ENCODE measurements at places on chromosomes 7 and 10. TPM values are rescaled to one million over a fixed set of nuclear protein-coding genes. Genes with fewer than 3 reads are reported as not detected.

- no peak overlapping the region for H3K27ac ChIP-seq
- no peaks in the 10 kb centered on the region for H3K36me3 ChIP-seq
- H3K27me3 ChIP-seq = peaks cover 32% of the 10 kb centered on the region
- peaks cover 5% of the 10 kb centered on the region for H3K4me1 ChIP-seq
- no peak overlapping the region for H3K4me3 ChIP-seq
- DNase-seq = no peak
Observed at GRCh38 chr10:87671139-87671815, 11.6 kb downstream of the PAPSS2 start.

DNA sequence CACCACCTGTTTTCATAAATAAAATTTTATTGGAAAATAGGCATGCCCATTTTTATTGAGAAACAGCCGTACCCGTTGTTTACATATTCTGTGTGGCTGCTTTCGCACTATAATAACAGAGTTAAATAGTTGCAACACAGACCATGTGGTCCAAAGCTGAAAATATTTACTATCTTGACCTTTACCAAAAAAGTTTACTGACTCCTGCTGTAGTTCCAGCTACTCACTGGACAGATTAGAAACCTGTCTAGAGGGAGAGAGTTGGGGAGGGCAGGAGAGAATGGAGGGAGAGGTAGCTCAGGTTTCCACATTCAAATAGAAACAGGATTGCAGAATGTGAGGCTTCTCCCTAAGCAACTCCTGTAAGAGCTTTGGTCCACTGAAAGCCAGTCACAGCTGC, 55.1 kb upstream of the GLCCI1 start:
- no peak for DNase-seq
- H3K27ac ChIP-seq = no peak overlapping the region
- no peak overlapping the region for H3K4me3 ChIP-seq

DNA sequence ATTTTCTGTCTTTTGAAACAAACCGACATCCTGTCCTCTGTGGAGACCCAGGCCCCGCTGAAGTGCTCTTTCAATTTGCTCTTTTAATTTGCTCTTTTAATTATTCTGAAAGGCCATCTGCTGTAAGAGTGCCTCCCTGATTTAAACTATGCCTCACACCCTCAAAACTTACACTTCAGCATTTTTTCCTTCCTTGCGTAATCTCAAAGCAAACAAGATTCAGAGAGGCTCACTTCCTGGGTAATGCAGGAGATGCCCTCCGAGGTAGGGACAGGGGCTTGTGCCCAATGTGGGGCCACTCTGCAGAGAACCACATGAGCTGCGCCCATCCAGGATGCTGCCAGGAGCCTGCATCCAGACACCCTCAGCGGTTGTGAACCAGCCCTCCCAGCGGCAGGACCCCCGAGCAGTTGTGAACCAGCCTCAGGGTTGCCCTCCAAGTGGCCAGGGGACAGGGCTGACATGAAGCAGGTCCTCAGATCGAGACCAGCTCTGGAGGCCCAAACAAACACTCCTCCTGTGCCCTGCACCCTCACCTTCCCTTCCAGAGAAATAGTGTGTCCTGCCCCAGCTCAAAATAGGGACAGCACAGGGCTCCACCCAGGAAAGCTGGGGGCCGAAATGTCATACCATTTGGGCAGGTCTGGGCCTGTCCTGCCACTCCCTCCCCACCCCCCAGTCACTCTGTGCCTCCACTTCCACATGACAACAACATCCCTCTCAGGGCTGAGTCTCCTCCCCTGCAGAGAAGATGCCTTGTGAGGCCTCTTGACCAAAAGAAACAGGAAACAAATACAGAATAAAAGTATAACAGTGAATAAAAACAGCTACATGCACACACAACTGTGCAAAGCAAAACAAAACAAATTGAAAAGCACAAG, 190.4 kb downstream of the PTPRN2 start:
- no peaks in the 10 kb centered on the region for H3K27me3 ChIP-seq
- H3K36me3 ChIP-seq = no peaks in the 10 kb centered on the region
- no peak overlapping the region for H3K4me3 ChIP-seq
- no peak for DNase-seq
- no peak overlapping the region for H3K27ac ChIP-seq

Gene GRM3
- not detected for total RNA-seq

DNA sequence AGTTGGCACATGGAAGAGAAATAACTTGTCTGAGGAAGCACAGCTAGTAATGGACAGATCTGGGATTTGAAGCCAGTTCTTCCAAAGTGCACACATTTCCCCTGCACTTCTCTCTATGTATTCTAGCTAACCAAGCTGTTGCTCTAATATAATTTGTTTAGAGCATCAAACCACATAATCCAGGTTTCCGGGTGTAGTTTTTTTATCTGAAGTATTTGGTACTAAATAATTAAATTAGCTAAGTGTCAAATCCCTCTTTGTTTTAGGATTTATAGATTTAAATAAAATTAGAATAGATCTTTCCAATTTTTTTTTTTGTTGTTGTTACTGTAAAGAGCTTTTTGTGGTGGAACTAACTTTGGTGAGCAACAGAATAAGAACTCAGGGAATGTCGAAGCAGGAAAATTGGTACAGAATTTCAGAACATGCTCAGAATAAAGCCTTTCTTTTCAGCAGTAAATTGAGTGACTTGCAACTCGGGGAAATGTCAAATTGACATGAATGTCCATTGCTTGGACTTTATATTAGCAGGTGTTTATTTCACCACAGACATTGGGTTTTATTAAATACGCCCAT, 33.7 kb downstream of the CAMK1D start:
- no peak overlapping the region for H3K4me3 ChIP-seq
- H3K27ac ChIP-seq = no peak overlapping the region
- H3K27me3 ChIP-seq = no peaks in the 10 kb centered on the region
- no peaks in the 10 kb centered on the region for H3K4me1 ChIP-seq
- H3K36me3 ChIP-seq = no peaks in the 10 kb centered on the region

Gene CTAGE6
- total RNA-seq = 0.73 TPM

DNA sequence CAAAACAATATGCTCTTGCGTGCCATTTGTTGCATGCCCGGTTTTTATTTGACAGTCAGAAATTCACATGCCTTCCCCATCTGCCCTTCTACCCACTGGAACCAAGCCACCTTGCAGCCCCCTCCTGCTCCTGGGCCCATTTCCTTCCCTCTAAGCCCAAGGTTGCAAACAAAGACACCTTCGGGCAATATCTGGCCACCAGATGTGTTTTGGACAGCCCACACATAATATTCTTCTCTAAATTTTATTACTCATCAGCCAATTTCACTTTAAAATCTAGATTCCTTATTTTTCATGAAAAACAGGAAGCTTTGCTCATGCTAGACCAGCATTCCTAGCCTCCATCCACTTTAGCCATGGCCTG, 18.2 kb upstream of the C10orf105 start:
- no peak for DNase-seq
- no peak overlapping the region for H3K4me3 ChIP-seq
- H3K4me1 ChIP-seq = peaks cover 78% of the 10 kb centered on the region
- no peak overlapping the region for H3K27ac ChIP-seq

DNA sequence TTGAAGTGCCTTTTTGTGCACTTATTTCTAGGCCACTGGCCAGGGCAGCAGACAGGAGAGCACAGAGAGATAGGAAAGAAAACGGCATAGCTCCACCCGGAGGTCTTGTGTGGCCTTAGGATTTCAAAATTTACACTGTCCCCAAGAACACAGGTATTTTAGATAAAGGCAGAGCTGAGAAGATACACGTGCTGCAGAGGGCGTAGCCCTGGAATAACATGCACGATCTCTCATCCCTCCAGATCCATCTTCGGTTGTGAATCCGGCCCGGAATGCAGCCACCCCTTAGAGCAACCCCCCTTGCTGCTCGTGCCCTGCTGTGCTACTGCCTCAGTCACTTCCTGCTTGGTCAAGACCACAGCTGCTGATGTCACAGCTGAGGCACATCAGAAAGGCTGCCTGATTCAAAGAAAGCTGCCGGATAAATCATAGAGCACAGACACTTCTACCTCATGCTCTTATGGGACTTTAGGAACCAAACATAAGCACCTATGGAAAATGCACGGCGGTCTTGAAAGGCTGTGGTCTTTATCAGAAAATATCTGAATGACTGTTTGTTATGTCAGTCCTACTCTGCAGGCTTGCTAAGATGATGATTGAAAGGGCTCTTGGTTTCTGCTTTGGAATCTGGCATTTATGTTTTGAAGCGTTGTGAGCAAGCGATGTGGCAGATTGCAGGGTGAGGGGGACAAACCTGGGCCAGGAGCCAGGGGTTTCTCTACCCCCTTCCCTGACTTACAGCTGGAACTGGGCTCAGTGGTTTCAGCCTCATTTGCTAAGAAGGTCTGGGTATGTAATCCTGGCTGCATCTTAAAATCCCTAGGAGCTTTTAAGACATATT, 152.0 kb downstream of the SVIL start:
- H3K27ac ChIP-seq = peak overlapping the region; percentile 82
- peak overlapping the region; percentile 49 for H3K4me3 ChIP-seq
- peak; percentile 83 for DNase-seq
